ENCODE measurements at places on chromosomes 6 and 20.

DNA sequence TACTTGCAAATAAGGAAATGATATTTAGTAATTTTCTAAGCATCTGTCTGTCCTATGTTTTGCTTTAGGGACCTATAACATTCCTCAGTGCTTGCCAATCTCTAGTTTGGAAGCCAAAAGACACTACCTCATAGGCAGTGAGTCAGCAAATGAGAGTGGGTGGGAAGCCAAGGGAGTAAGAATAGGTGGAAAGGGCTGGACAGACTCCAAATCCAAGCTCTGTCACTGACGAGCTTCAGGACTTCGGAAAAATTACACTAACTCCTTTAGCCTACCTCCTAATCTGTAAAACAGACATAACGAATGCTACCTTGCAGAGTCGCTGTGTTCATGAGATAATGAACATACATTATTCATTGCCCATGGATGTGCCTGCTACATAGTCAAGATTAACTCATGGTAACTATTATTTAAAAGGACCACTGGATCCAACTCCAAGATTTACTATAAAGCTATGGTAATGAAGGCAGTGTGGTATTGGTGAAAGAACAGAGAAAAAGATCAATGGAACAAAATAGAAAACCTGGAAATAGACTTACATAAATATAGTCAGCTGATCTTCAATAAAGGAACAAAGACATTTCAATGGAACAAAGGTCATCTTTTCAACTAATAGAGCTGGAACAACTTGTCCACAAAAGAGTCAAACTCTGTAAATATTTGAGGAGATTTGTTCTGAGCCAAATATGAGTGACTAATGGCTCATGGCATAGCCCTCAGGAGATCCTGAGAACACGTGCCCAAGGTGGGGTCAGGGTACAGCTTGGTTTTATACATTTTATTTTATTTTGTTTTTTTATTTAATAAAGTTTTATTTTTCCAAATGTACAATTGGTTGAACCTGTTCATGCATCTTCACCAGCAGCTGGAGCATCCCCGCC is 64.1 kb downstream of the FAM50B start:
- DNase-seq: peak; percentile 93

- DNase-seq: no peak
Measured at GRCh38 chr6:63558278-63558677, 14.0 kb upstream of the LOC128125822 start.

GRCh38 chr20:19758133-19758500 is at the start of gene RIN2:
TSS of gene RIN2 (plus strand) at chr20:19758258. CDS start at chr20:19889602, 131,344 bp downstream.
- DNase-seq: no peak

DNA sequence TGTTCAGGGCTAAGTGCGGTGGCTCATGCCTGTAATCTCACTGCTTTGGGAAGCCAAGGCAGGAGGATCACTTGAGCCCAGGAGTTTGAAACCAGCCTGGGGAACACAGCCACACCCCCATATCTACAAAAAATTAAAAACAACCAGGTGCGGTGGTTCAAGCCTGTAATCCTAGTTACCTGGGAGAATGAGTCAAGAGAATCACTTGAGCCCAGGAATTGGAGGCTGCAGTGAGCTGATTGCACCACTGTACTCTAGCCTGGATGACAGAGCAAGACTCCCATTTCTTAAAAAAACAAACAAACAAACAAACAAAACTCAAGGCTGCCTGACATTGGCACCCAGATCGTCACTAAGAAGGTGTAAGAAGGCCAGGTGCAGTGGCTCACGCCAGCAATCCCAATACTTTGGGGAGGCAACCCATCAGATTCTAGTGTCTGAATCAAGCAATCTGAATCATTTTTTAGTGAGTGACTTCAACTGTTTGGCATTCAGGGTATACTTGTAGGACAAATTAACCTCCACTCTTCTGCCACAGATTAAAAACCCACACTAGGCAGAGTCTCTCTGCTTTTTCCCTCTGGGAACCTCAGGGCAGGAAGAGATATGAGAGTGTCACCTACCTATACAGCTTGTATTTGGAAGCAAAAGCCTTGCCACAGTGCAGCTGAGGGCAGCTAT is 6.1 kb downstream of the PLAGL2 start:
- no peak for DNase-seq

DNA sequence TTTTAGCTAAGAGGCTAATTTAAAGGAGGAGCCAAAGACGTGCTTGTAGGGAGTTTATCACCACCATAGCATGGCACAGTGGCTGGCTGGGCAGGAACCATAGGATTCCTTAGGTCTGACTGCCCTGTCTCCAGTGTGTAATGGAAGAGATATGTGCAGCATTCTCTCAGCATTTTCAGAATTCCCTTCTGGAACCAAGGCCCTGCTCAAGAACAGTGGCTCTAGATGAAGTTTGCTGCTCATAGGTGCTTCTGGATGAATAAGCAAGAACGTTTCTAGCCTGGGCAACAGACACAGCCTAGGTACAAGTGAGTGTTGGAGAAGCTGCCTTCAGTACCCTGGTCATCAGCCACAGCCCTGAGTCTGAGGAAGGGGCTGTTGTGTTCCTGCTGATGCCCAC is 69.1 kb downstream of the LCA5 start:
- DNase-seq: no peak

DNA sequence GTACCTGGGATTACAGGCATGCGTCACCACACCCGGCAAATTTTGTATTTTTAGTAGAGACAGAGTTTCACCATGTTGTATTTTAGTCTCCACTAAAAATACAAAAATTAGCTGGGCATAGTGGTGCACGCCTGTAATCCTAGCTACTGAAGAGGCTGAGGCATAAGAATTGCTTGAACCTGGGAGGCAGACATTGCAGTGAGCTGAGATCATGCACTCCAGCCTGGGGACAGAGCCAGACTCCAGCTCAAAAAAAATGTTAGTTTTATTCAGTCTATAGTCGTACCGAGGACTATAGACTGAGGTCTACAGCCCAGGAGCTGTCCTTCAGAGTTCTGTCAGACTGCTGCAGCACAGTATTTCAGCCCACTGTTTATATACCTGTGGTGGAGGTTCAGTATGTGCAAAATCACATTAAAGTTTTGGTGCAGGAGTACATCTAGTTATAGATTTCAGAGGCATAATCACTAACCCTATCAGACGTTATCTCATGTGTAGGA is 3.6 kb upstream of the CASP8AP2 start:
- no peak for DNase-seq

- no peak for DNase-seq
Measured at GRCh38 chr20:437787-438486, 24.4 kb downstream of the TBC1D20 start.

- DNase-seq: peak; percentile 41
Measured at GRCh38 chr20:3172933-3173609, at the start of gene LZTS3. TSS of gene LZTS3 (minus strand) at chr20:3173549. CDS start at chr20:3167163, 6,386 bp downstream.

DNA sequence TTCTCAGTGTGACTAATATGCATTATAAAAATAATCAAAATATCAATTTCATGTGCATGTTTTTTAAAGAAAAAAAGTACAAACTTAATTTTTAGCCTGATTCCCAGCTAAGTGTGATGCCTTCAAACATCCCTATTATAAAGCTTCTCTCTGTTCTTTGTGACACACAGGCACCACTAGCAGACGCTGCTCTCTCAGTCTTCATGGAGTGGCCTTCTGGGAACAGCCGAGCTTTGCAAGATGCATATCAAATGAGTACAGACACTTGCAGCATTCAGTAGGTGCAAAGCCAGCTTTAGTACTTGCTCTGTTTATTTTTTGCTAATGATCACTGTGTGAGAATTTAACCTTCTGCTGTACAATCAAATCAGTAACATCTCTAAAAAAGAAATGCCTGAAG is 340.0 kb downstream of the ADGRB3 start:
- no peak for DNase-seq

DNA sequence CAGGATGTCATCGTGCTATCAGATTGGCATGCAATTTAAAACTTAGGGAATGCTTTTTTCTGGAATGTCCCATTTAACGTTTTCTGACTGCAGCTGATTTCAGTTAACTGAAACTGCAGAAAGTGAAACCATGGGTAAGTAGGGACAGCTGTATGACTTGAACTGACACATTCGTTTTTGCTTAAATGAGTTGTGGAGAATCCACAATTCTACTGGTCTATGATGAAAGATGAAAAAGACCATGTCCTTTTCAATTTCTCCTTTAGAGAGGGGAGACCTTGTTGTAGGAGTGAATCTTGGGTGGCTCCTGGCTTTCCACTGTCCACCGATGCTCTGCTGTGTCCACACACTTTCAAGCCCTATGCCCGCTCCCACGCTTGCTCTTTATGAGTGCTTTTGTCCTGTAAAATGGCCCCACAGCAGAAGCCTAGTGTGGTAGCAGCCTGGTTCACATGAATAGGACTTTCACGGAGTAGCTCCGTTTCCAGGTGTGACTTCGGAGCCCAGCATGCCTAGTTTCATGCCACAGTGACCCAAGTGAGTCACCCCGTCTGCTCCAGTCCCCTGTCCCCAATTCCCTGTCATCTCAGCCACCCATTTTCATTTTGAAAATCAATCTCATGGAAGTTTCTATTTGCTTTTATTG is 21.9 kb downstream of the DYNLT1 start:
- no peak for DNase-seq

DNA sequence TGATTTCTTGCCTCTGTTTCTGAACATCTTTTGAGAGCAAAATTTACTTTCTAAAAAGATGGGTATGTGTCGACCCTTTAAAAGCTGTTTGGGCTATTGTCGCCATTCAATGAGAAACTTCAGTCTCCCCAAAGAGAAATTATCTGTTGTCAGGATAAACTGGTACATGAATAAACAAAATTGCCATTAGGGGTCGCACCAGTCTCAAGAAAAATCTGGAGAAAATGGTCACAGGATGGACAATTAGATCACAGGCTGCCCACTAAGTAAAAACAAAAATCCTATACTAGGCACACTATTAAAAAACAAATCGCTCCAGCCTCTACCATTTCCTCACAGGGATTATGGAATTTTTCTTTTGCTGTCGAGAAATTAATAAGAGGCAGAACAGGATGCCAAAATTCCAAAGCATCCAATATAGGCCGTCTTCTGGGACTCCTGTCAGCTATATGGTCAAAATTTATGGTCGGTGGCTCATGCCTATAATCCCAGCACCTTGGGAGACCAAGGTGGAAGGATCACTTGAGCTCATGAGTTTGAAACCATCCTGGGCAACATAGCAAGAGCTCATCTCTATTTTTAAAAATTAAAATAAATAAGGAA is 5.5 kb upstream of the HLA-E start:
- peak; percentile 80 for DNase-seq

DNA sequence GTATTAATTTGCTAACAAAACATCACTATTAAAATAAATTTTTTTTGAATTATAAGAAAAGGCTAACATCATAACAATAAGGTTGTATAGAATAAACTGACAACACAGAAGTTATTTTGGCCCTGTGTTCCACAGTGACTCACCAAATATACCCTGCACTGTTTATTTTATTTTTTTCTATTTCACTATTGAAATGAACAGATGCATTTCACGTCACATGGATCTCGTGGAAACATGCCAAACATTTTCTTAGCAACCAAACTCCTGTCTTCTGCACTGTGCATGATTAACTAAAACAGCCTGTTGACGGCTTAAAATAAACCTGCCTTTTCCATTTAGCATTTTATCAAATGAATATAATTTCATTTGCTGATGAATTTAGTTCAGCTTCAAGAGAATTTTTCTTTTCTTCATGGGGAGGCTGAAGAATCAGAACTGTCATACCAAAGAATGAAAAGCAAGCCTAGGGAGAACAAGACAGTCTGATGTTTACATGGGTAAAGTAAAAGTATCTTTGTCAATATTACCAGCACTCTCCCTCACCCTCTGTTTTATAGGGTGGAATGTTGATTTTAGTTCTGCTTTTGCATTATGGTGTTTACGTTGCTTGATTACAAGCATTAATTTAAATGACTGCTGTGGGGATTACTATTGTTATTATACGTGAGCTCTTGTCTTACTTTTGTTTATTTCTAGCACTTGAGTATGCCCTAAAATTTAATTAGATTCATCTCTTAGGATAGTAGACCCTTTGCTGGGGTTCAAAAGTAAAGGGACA is 115.3 kb downstream of the LCA5 start:
- DNase-seq: peak; percentile 86

GRCh38 chr20:43739148-43739749 is 12.4 kb upstream of the GTSF1L start:
- DNase-seq: no peak

- DNase-seq: no peak
Measured at GRCh38 chr6:139156551-139156950, 21.7 kb downstream of the HECA start.

- no peak for DNase-seq
Measured at GRCh38 chr6:163984124-163984936, 569.8 kb downstream of the QKI start.

DNA sequence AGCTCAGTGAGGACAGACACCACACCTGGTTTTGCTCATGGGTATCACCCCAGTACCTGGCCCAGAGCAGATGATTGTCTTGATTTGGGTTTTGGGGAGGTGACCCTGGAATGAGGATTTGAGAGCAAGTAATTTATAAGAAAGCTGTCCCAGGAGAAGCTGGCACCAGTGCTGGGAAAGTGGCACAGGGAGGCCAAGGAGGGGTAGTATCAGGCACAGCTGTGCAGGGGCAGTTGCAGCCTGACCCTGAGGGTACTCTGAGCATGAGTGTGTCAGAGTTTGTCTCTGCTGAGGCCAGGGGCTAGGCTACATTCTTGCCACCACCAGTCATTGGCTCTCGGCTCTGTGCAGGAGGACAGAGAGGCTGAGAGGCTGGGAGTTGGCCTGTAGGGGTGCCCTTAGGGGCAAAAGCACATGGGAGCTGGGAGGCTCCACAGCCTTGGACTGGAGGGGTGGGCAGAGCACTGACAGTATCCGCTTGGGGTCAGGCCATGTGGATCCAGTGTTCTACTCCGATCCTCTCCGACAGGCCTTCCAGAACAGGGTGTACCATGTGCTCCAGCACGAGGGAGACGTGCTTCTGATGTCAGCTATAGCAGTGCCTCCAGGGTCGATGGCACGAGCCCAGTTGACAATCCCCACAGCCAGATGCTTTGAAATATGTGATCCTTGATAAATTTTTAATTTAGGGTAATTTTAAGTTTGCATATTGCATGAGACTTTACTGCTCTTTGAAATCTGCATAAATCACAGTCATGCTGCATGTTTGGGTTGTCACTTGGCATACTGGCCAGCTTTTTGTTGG is 121.3 kb downstream of the PHACTR3 start:
- DNase-seq: no peak

GRCh38 chr6:30823534-30823865 is 60.8 kb upstream of the DDR1 start:
- no peak for DNase-seq

GRCh38 chr6:135503703-135504475 is 6.3 kb upstream of the AHI1 start:
- DNase-seq: no peak

- no peak for DNase-seq
Measured at GRCh38 chr6:32718879-32719278, 22.3 kb upstream of the HLA-DQA2 start.

GRCh38 chr20:63848003-63848911 is 13.0 kb upstream of the ABHD16B start:
- DNase-seq: no peak

- peak; percentile 79 for DNase-seq
Measured at GRCh38 chr20:63230800-63231268, 4.9 kb upstream of the BIRC7 start.
